CD4-positive, alpha-beta T cell treated with Interleukin-15 for 1 hour (primary cell): ENCODE measurements at places on chromosomes 6 and 20.

DNA sequence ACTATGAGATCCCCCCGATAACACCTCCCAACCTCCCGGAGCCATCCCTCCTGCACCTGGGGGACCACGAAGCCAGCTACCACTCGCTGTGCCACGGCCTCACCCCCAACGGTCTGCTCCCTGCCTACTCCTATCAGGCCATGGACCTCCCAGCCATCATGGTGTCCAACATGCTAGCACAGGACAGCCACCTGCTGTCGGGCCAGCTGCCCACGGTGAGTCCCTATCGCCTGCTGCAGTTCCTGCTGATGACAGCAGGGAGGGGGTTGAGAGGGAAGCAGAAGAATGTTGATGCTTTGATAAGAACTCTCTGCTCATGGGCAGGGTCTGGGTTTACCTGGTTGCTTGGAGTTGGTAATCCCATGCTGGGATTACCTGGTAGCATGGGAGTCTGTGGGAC lies 91.9 kb downstream of the TOX2 start:
- DNase-seq = no peak

GRCh38 chr6:13434777-13435176 lies 52.6 kb downstream of the GFOD1 start:
- no peak for DNase-seq

DNA sequence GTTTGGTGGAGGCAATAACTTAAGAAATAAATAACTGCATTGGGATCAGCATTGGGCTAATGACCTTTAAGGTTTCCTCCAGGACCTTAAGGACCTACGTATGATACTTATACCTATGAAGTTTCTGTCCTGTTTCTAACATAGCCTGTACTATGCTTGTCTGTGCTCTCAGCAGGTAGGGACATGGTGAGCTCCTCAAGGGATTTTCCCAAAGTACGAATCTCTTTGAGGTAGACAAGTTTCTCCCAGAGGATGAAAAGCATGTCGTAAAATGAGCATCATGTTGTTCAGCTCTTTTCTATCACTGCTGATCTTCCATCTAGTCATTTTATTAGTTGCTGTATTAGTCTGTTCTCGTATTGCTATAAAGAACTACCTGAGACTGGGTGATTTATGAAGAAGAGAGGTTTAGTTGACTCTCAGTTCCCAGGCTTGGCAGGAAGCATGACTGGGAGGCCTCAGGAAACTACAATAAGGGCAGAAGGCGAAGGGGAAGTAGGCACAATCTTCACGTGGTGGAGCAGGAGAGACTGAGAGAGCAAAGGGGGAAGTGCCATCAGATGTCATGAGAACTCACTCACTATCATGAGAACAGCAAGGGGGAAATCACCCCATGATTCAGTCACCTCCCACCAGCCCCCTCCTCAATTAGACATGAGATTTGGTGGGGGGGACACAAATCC lies 77.8 kb upstream of the TGM3 start:
- DNase-seq = peak; percentile 75

GRCh38 chr6:41232667-41233066 lies 4.5 kb downstream of the TREML4 start:
- no peak for DNase-seq

- no peak for DNase-seq
Observed at GRCh38 chr6:135630789-135631376, 133.3 kb upstream of the AHI1 start.

- no peak for DNase-seq
Observed at GRCh38 chr20:57425150-57426013, 34.2 kb downstream of the RBM38 start.

GRCh38 chr20:57117296-57117695 lies 149.1 kb downstream of the BMP7 start:
- DNase-seq = no peak

DNA sequence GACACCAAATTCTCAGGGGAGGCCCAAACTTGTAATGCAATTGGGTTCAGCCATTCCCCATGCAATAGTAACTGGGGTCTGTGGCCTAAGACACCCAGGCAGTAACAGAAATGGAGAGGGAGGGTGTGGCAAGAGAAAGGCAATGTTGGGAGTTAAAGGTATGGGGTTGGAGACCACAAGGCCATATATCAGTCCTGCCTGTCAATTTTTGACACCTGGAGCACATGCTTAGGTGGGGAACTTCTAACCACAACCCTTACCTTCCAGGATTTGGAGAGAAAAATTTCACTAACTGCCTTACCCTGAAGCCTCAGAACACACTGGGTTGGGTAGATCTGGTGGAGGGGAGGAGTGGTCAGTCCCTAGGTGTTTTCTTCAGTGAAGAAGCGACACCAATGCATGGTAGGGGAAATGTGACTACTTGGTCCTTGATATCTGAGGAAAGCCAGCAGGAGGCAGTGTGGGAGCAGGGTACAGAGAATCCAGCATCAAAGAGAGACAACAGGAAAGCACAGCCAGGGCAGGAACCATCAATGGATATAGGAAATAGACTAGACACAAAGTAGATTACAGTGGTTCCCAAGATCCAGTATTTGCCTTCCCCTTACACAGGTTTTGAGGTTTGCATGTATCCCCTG lies 6.8 kb upstream of the USP49 start:
- DNase-seq = peak; percentile 68

DNA sequence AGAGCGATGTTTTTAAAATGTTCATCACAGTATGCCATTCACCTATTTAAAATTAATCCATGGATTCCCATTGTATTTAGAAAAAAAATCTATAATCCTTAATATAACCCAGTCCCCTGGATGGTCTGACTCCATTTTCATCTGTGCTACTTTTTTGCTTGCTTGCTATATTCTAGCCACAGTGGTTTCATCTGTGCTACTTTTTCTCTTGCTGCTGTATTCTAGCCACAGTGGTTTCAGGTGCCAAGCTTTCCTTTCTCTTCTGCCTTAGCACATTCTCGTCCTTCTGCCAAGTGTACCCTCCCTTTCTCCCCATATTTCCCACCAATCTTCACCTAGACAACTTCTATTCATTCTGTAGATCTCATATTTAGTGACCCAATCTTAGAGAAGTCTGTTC lies 33.3 kb upstream of the SOX4 start:
- no peak for DNase-seq

- no peak for DNase-seq
Observed at GRCh38 chr6:7413151-7413823, 23.7 kb downstream of the RIOK1 start.

DNA sequence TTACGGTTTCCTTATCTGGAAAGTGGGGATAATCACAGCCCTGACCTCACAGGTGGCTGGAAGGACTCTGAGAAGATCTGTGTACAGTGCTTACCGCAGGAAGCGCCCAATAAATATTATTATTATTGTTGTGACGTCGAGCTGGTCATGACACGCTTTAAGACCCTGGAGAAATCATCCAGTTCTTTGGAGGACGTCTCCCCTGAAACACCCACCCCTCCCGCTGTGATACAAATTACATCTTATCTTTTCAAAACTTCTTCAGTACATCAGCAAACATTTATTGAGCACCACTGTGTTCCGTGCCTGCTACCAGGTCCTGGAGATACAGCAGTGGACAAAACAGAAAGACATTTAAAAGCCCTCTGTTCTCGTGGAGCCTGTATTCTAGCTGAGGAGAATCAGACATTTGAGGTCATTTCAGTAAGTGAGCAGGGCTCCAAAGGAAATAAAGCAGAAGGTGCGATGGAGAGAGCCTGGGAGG lies 118.7 kb downstream of the CEBPB start:
- no peak for DNase-seq
